AG20443 (cell line): ENCODE measurements at places on chromosomes 4 and X.

DNA sequence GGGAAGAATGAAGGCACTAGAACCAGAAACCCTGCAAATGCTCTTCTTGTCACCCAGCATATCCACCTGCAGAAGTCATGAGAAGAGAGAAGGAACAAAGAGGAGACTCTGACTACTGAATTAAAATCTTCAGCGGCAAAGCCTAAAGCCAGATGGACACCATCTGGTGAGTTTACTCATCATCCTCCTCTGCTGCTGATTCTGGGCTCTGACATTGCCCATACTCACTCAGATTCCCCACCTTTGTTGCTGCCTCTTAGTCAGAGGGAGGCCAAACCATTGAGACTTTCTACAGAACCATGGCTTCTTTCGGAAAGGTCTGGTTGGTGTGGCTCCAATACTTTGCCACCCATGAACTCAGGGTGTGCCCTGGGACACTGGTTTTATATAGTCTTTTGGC lies 181.7 kb downstream of the AR start:
- DNase-seq: peak; percentile 7

DNA sequence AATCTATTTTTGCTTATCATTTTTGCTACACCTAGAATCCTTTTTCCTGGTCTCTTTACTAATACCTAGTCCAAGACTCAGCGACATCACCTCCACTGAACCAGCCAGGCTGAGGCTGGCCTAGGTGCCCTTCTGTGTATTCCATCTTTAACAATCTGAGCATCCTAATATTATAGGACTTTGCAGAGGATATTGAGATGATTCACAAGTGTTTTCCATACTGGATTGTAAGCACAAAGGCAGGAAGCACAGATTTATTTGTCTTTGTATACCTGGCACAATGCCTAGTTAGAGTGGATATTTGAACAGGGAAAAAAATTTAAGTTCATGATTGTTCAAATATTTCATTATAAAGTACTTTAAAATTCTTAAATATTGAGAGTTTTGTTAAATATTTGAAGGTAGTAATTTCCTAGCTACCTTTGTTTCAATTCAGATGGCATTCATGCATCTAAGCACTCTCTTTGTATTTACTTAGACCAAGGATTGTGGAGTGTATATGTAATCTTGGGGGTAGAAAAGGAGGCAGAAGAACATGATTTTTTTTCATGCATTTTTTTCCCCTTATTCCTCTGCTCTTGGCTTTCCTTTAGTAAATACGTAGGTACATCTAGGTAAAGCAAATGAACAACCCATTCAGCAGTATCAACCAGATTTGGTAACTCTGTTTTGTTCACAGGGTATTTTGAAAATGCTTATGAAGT lies 18.4 kb downstream of the SMARCA5 start:
- no peak for DNase-seq

GRCh38 chrX:129631849-129632248 lies 22.9 kb downstream of the APLN start:
- no peak for DNase-seq

GRCh38 chr4:5365071-5366008 lies 314.1 kb downstream of the STK32B start:
- peak; percentile 78 for DNase-seq

DNA sequence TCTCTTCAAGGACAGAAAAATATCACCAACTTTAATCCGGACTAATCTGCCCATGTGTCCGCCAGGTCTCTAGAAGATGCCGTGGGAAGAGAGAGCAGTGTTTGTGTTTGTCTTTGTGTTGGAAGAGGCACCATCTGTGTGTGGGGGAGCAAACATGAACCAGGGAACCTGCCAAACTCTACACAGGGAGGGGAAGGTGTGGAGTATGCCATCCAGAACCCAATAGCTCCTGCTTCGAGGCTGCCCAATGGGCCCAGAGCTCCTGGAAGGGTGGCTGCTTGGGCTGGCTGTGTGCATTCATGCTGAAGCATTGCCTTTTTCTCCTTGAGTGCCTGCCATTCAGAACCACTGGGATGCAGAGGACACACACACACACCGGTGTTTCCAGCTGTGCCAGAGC lies 536.2 kb downstream of the MID1IP1 start:
- DNase-seq: no peak

- DNase-seq: no peak
Observed at GRCh38 chrX:8741981-8742380, 10.0 kb upstream of the ANOS1 start.

- DNase-seq: no peak
Observed at GRCh38 chrX:119009071-119009470, 34.7 kb downstream of the LONRF3 start.

- DNase-seq: no peak
Observed at GRCh38 chrX:41110801-41111625, 25.8 kb downstream of the USP9X start.

- DNase-seq: no peak
Observed at GRCh38 chr4:161359491-161359890, 804.3 kb downstream of the FSTL5 start.

GRCh38 chrX:71178908-71179307 lies 34.3 kb downstream of the NLGN3 start:
- DNase-seq: peak; percentile 38

DNA sequence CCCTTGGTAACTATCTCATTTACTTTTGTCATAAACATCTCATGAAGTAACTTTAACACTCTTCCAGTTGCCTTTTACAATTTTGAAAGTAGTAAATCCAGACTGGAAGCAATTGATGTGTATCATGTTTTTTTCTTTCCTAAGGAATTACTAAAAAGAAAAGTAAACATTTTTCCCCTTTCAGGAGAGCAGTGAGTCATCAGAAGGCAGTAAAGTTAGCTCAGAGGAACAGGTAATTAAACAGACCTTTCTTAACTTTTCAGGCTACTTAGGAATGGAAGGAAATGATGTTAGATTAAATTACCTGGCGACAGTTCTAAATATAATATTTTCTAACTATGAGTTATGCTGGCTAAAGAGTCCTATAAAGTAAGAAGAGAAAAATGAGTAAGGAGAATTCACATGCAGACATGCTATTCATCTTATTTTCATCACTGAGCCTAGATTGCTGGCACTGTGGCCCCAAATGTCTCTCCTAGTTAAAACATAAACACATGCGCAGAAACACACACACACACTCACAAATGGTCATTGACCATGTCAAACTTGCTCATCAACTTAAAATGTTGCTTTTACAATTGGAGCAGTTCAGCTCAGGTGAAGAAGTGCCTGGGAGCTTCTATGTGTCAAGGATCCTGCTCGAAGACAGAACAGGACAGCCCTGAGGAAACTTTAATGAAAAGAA lies 9.3 kb downstream of the DMP1 start:
- DNase-seq: no peak

- DNase-seq: peak; percentile 22
Observed at GRCh38 chrX:139112432-139112831, 400.9 kb upstream of the FGF13 start.

- no peak for DNase-seq
Observed at GRCh38 chr4:19346636-19347035, 905.1 kb upstream of the SLIT2 start.

GRCh38 chr4:48361012-48361400 lies 19.7 kb downstream of the SLAIN2 start:
- DNase-seq: peak; percentile 9

DNA sequence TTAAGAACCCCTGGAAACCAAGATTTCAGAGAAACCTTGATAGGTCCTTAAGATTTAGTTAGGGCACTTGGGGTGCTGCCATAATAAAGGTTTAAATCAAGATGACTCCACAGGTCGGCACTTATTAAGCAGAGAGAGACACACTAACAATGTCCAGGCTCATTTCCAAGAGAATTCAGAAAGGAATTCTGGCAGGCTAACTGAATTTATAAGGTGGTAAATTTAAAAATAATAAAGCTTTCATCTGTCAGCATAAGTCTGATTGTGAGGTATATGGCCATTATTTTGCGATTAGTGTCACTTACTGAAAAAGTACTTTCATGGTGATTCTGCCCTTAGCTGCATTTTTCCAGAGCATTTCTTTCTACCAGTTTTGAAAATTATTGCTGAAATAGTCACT lies 472.7 kb downstream of the ARAP2 start:
- DNase-seq: no peak

DNA sequence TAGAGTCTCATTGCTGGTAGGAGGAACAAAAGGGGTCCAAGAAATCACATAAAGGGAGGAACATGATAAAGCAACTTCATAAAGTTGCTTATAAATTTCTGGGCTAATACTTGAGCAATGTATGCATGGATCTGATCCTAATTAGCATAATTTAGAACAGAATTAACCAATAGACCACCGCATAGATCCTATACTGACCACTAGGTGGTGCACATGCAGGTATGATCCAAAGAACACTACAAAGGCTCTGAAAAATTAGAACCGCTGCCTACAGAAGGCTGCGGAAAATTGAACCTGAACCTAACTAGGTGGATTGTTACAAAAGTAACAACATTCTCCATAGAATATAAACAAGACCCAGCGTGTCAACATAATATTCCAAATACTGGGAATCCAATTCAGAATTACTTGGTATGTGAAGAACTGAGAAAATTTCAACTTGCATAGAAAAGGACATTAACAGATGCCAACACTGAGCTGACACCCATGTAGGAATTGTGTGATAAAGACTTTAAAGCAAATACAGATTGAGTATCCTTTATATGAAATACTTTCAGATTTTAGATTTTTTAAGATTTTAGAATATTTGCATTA lies 23.3 kb downstream of the BRCC3 start:
- peak; percentile 10 for DNase-seq

DNA sequence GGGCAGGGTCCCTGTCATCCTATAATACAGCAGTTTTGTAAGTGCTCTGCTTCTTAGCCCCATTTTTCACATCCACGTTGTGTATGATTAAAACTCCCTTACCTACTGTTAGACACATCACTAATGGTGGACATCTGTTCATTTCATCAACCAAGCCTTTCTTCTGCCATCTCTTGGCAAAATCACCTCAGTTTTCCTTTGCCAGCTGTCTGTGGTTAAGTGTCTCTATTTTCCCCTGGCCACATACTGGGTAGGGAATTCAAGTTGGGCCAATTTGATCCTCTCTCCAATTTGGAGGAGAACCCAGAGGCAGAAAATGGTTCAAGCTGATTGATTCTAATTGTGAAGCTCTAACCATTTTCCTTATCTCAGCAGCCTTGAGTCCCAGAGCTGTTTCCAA lies 436.1 kb downstream of the PCDH7 start:
- no peak for DNase-seq

GRCh38 chrX:78687586-78687985 lies 28.5 kb upstream of the RTL3 start:
- no peak for DNase-seq

GRCh38 chr4:56425518-56425917 lies 9.9 kb downstream of the PPAT start:
- no peak for DNase-seq

DNA sequence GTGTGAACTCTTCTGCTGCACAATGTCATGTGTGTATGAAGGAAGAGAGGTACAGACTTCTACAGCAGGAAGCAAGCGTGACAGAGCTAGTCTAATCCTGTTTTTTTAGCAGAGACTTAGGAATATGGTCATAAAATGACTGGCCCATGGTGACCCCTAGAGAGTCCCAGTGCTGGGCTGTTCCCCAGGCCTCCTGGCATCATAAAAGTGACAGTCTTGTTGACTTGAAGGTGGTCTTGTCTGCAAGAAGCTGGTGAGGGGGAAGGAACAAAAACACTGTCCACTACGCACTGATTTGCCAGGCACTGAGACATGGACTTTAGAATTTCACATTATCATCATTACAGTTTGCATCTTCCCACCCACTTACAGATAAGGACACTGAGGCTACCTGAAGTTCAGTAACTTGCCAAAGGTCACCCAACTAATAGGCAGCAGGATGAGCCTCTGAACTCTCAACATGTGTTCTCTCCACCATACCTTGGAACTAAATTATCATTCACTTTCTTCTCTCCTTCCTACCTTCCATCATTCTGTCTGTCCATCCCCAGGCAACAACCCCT lies 63.0 kb downstream of the HADH start:
- DNase-seq: no peak

GRCh38 chr4:152106113-152106763 lies 345.4 kb upstream of the GATB start:
- peak; percentile 91 for DNase-seq

DNA sequence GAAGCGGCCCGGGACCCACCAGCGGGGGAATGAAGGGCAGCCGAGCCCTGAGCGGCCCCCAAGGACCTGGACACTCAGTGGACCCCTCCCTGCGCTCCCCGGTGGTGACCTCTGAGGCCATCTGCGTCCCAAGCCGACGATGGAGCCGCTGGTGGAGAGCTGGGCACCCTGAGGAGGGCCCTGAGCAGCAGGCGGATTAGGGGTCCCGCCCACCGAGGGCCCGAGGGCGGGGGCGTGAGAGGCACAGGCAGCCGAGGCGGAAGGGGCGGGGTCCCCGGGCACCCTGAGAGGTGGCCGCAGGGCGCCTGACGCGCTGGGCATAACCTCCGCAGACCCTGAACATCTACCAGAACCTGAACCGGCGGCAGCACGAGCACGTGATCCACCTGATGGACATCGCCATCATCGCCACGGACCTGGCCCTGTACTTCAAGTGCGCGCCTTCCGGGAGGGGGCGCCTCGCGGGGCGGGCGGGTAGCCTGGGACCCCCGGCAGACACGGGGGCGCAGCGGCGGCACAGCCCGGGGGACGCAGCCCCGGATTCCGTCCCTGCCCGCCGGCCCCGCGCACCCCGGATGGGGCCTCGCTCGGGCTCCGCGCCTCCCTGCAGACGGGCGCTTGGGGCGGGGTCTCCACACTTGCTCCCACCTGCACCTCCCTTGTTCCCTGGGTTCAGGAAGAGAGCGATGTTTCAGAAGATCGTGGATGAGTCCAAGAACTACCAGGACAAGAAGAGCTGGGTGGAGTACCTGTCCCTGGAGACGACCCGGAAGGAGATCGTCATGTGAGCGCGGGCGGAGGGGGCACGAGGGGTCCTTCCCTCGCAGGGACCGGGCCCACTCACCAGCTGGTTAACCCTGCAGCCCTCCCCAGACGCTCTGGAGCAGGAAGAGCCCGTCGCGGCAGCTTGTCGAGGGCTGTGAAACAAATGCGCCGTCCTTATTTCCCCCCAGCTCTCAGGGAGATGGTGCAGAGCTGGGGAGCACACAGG lies 10.3 kb downstream of the ATP5ME start:
- DNase-seq: no peak

- no peak for DNase-seq
Observed at GRCh38 chr4:109205186-109205585, 97.3 kb downstream of the COL25A1 start.
